ENCODE measurements at places on chromosomes 16 and 17. TPM values are rescaled to one million over a fixed set of nuclear protein-coding genes. Genes with fewer than 3 reads are reported as not detected.

DNA sequence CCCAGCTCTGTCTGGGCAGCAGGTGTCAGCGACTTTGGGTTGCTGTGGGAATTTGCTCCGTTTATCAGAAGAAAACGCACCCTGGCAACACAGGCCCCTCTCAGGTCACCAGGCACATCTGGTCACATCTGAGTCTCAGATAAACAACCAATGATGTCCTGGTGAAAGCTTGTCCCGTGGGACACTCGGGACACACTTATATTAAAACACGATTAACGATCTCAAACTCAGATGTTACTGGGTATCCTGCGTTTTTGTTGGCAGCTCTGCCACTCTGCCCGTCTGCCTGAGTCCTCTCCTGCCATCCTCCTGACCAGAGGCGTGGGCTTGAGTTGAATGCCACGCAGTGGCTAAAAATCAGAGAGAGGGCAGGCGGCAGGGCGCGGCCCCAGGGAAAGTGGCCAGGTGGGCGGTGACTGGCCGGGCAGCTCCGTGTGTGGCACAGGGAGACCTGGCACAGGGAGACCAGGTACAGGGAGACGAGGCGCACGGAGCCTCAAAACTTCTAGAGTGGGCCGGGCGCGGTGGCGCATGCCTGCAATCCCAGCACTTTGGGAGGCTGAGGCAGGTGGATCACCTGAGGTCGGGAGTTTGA is 2.1 kb downstream of the SECTM1 start:
- no peak overlapping the region for H3K27ac ChIP-seq
- H3K4me3 ChIP-seq: no peak overlapping the region
- H3K36me3 ChIP-seq: no peaks in the 10 kb centered on the region
- DNase-seq: no peak
- peaks cover 90% of the 10 kb centered on the region for H3K4me1 ChIP-seq

Gene PDIA2
- total RNA-seq: 0.60 TPM

Gene KIF2B
- not detected for total RNA-seq

Gene KRTAP17-1
- total RNA-seq: not detected

DNA sequence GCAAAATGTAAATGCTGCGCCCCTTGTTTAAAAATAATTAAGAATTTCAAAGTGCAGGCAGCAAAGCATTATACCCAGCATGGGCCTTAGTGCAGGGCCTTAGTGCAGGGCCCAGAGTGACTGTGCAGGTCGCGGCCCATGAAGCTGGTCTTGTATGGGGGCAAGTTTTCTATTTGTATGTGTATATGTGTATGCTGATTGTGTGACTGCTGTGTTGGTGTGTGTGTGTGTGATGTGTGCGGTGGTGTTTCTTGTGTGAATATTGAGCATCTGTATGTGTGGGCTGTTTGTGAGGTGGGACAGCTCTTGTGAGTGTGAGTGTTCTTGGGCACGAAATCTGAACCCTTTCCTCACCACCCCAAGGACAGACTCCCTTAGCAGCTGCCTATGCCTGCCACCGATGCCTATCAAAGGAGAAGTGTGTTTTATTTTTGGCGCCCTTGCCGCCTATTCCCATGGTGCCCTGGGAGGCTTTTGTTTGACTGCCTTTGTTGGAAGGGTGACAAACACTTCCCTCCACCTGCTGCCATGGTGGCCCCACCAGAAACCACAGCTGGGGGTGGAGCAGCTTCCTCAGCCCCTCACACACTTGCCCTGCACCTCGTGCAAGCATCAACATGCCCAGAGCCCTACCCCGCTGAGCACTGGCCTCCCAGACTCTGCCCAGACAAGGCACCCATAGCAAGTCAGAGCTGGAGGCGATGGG is 18.0 kb downstream of the CCR7 start:
- H3K36me3 ChIP-seq: no peaks in the 10 kb centered on the region
- peaks cover 73% of the 10 kb centered on the region for H3K4me1 ChIP-seq
- DNase-seq: no peak
- H3K4me3 ChIP-seq: no peak overlapping the region
- no peaks in the 10 kb centered on the region for H3K27me3 ChIP-seq
- H3K27ac ChIP-seq: no peak overlapping the region

DNA sequence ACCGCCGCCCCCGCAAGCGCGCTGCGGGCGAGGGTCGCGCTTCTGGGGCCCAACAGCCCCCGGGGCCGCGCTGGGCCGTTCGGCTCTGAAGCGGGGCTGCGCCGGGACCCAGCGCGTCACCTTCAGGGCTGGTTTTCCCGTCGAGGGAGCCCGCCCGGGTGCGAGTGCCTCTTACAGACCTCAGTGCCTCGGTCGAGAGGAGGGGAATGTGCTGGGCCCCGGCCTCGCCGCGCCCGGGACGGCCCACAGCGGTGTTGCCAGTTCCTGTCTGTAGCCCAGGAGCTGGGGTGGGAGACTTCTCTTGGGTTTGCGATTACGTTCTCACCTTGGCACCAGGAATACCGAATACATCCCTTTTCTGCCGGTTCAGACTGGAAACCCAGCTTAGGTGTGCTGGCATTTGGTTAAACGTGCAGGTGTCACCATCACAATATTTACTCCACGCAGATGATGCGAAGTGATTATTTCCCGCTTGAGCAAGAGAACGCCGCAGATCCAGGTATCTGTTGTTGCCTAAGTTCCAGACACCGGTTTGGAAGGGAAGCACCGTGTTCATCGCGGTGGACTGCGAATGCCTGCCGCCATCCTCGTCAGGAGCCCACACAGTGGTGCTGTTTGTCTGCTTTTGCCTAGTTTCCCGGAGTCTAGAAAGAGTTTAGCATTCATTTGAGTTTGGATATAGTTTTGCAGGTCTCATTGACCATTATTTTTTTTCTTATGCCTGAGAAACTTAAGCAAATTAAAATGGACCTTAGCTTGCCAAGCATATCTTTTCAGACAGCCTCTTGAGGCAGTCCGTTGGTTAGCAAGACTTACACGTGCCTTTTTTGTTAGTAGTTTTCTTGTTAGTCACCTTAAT is 914 bp downstream of the MAP1LC3B start:
- peak overlapping the region; percentile 51 for H3K27ac ChIP-seq
- peaks cover 10% of the 10 kb centered on the region for H3K36me3 ChIP-seq
- no peak for DNase-seq
- peak overlapping the region; percentile 83 for H3K4me3 ChIP-seq
- no peaks in the 10 kb centered on the region for H3K27me3 ChIP-seq

- no peaks in the 10 kb centered on the region for H3K36me3 ChIP-seq
- DNase-seq: no peak
- H3K27ac ChIP-seq: no peak overlapping the region
- H3K4me1 ChIP-seq: peaks cover 11% of the 10 kb centered on the region
- no peak overlapping the region for H3K4me3 ChIP-seq
Observed at GRCh38 chr16:66322174-66322573, 44.3 kb upstream of the CDH5 start.

Gene CMTM1
- 1.9 TPM for total RNA-seq

GRCh38 chr17:67055811-67056745 is 11.7 kb downstream of the CACNG1 start:
- H3K27ac ChIP-seq: no peak overlapping the region
- DNase-seq: no peak
- no peaks in the 10 kb centered on the region for H3K4me1 ChIP-seq
- H3K4me3 ChIP-seq: no peak overlapping the region
- H3K36me3 ChIP-seq: no peaks in the 10 kb centered on the region

- H3K4me1 ChIP-seq: peaks cover 49% of the 10 kb centered on the region
- H3K4me3 ChIP-seq: no peak overlapping the region
- DNase-seq: no peak
- no peaks in the 10 kb centered on the region for H3K36me3 ChIP-seq
- H3K27me3 ChIP-seq: peaks cover 12% of the 10 kb centered on the region
Observed at GRCh38 chr17:40497695-40498094, 3.7 kb downstream of the TNS4 start.

- no peak overlapping the region for H3K4me3 ChIP-seq
- peak overlapping the region; percentile 2 for H3K27ac ChIP-seq
- H3K27me3 ChIP-seq: no peaks in the 10 kb centered on the region
- H3K4me1 ChIP-seq: peaks cover 20% of the 10 kb centered on the region
- no peaks in the 10 kb centered on the region for H3K36me3 ChIP-seq
Observed at GRCh38 chr17:72837335-72837734, 255.2 kb downstream of the SLC39A11 start.

DNA sequence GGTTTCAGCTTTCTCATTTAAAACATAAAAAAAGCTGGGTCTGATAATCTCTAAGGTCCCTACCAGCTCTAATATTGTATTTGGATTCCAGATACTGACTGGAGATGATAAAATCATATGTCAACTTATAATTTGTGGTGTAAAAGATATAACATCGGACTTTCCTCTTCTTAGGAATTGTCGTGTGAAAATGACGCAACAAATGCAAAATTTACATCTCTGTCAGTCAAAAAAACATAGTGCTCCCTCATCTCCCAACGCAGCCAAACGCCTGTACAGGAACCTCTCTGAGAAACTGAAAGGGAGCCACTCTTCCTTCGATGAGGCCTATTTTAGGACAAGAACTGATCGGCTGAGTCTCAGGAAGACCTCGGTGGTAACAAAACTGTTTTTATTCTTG is 197.3 kb downstream of the ANKFN1 start:
- no peaks in the 10 kb centered on the region for H3K36me3 ChIP-seq
- no peaks in the 10 kb centered on the region for H3K27me3 ChIP-seq
- H3K27ac ChIP-seq: no peak overlapping the region

Gene DHRS13
- 12.6 TPM for total RNA-seq

GRCh38 chr16:85265161-85265784 is 153.0 kb upstream of the CIBAR2 start:
- H3K4me1 ChIP-seq: no peaks in the 10 kb centered on the region
- H3K27me3 ChIP-seq: peaks cover 4% of the 10 kb centered on the region
- no peak overlapping the region for H3K4me3 ChIP-seq
- no peak overlapping the region for H3K27ac ChIP-seq
- DNase-seq: no peak

Gene DPEP1
- total RNA-seq: 37.6 TPM

Gene RNF227
- total RNA-seq: 0.20 TPM

GRCh38 chr16:71569621-71570020 is 7.3 kb downstream of the TAT start:
- no peaks in the 10 kb centered on the region for H3K27me3 ChIP-seq
- no peaks in the 10 kb centered on the region for H3K36me3 ChIP-seq
- no peak for DNase-seq
- no peak overlapping the region for H3K27ac ChIP-seq
- H3K4me1 ChIP-seq: peaks cover 70% of the 10 kb centered on the region

Gene RRAD
- total RNA-seq: 0.80 TPM

DNA sequence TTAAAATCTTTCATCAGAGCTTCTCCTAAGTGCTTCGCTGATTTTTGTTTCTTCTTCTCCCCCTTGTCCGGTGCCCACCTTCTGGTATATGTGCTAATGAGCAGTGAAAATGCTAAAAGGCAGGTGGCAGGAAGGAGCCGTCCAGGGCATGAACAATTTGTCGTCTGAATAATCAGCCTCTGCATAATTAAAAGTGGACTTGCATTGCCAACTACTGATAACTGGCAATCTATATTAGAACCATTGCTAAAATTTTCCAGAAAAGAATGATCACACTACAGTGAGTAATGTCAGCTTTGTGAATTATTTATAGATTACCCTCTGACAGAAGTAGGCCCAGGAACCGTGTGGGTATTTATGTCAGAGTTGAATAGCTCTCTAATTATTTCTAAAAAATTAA is 28.1 kb downstream of the SERPINF1 start:
- H3K27me3 ChIP-seq: no peaks in the 10 kb centered on the region
- no peak overlapping the region for H3K4me3 ChIP-seq
- H3K36me3 ChIP-seq: peaks cover 25% of the 10 kb centered on the region
- DNase-seq: no peak

Gene MYH2
- not detected for total RNA-seq

- no peaks in the 10 kb centered on the region for H3K36me3 ChIP-seq
- H3K27ac ChIP-seq: no peak overlapping the region
- DNase-seq: no peak
- no peaks in the 10 kb centered on the region for H3K4me1 ChIP-seq
Observed at GRCh38 chr17:55996826-55997225, 156.4 kb upstream of the ANKFN1 start.

DNA sequence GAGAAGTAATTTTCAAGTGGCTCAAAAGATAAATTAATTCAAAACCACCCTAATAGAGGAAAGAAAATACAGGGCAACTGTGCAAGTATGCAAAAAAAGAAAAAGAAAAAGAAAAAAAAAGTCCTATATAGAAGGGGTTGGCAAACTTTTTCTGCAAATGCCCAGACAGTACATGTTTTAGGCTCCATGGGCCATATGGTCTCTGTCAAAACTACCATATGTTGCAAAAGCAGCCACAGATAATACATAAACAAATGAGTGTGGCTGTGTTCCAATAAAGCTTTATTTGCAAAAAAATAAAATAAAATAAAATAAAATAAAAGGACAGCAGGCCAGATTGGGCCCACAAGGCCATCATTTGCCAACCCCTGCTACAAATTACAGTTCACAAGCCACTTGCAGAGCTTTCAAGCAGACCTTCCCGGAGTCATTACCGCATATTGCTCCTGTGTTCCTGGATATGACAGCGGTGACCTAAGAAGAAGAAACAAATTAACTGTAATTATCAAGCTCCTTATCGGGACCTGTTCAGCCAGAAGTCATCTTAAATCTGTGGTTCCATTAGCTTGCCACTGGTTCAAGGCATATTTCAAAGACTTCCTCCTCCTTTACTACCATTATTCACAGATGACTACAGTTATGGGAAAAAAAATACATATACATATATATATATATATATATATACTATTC is 15.9 kb downstream of the ZC3H7A start:
- no peak overlapping the region for H3K4me3 ChIP-seq
- H3K36me3 ChIP-seq: peaks cover 48% of the 10 kb centered on the region
- H3K27me3 ChIP-seq: no peaks in the 10 kb centered on the region

Gene AXIN2
- 58.6 TPM for total RNA-seq

GRCh38 chr17:69606142-69606800 is 191.8 kb downstream of the MAP2K6 start:
- peaks cover 10% of the 10 kb centered on the region for H3K4me1 ChIP-seq
- no peaks in the 10 kb centered on the region for H3K36me3 ChIP-seq
- no peaks in the 10 kb centered on the region for H3K27me3 ChIP-seq
- no peak overlapping the region for H3K27ac ChIP-seq

GRCh38 chr16:11596572-11597226 is 10.0 kb upstream of the LITAF start:
- no peak for DNase-seq
- H3K4me3 ChIP-seq: no peak overlapping the region
- H3K4me1 ChIP-seq: peaks cover 63% of the 10 kb centered on the region
- peaks cover 52% of the 10 kb centered on the region for H3K27me3 ChIP-seq
- no peak overlapping the region for H3K27ac ChIP-seq

DNA sequence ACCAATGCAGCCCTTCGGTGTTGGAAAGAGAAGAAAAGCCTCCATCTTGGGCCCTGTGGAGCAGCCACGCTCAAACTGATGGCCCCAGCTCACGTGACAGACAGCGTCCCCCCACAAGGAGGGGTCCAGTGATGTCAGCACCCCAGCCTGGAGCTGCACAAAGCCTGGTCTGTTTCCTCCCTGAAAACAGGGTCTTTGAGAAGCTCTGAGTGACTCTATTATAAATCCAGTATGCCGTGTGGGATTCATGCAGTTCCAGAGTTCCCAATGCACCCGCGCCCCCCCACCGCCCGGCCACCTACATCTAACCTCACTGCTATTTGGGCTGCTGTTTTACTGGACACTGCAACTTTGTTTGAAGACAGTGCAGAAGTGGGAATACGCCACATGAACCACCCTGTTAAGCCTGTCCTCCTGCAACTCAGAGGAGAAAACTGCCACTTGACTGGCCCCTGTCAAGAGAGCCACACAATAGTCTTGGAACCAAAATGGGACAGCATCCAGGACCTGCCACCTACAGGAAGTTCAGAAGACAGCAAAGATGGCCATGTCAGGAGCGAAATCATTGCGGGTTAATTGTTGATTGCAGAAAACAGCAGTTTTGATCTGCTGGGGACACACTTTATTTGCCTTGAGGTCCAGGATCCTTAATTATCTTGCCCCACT is 33.1 kb downstream of the PMP22 start:
- peaks cover 17% of the 10 kb centered on the region for H3K4me1 ChIP-seq
- no peak for DNase-seq
- H3K27ac ChIP-seq: no peak overlapping the region
- H3K27me3 ChIP-seq: no peaks in the 10 kb centered on the region
- H3K4me3 ChIP-seq: no peak overlapping the region
- H3K36me3 ChIP-seq: no peaks in the 10 kb centered on the region

All from HepG2 (cell line).